ENCODE measurements at places on chromosomes 6 and 20.

- DNase-seq, result no peak
Measured at GRCh38 chr6:23380465-23380864, 745.5 kb upstream of the NRSN1 start.

DNA sequence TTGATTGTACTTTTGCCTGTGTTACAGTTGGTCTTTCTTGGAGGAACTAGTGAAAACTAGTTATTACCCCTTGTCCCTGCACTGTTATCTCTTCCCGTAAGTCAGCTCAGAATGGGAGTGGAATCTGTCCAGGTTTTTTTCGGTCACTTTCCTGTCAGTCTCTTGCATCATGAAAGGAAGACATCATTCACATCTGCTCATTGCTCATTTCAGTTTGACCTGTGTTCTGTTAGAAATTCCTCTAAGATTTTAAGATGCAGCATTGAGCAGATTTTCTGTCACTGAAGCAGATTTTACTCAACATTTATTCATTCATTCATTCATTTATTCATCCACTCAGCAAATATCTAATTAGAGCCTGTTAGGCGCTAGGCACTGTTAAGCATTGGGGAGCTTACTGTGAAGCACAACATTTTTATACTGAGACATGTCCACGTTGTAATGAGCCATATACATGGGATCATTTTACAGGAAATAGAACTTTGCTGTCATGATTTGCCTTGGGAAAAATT, 33.1 kb upstream of the HINT3 start:
- DNase-seq, result no peak

GRCh38 chr20:52534616-52535015, 343.0 kb upstream of the ZFP64 start:
- DNase-seq, result no peak

DNA sequence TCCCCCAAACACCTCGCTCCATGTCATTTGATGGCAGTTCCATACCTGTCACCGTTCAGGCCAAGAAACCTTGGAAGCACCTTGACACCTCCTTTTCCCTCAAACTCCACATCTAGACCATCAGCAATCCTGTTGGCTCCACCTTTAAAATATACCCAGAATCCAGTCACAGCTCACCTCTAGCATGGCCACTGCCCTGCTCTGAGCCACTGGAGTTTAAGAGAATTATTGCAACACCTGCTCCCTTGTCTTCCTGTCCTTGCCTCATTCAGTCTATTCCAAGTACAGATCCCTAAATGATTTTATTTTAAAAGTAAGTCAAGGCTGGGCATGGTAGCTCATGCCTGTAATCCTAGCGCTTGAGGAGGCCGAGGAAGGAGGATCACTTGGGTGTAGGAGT, 11.6 kb upstream of the TRIB3 start:
- no peak for DNase-seq

DNA sequence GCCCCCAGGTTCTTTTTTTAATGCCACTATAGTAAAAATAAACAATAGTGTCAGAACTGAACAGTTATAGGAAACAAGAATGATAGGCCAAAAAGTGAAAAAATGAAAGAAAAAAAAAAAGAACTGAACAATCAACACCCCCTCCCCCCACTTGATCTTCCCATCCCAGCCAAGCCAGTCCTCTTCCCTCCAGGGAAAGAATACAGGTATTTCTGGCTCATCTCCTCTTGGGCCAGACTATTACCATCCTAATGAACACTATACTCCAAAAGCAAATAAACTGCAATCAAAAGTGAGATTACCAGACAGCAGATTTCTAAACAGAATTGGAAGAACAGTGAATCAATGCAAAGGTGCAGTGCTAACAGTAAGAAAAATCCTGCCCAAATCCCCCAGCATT, 21.3 kb upstream of the C20orf203 start:
- no peak for DNase-seq

- DNase-seq, result no peak
Measured at GRCh38 chr6:169931261-169931660, 179.8 kb downstream of the ERMARD start.

All from cerebellar cortex (tissue), 1 donor.